ENCODE measurements at places on chromosomes 5 and 9.

DNA sequence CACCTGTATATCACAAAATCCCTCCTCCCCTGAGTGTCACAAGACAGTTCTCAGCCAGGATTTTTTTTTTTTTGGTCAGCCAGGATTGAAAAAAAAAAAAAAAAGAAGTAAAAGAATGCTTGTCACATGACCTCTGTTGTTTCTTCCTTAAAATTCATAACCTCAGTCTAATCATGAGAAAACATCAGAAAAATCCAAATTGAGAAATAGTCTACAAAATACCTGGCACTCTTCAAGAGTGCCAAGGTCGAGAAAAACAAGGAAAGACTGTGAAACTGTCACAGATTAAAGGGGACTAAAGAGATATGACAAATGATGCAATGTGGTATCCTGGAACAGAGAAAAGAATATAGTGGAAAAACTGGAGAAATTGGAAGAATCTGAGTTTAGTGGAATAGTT, 58.5 kb upstream of the SUB1 start:
- no peak for DNase-seq

- peak; percentile 24 for DNase-seq
These were observed 84.0 kb downstream of the ZFAND5 start for GRCh38 chr9:72280913-72281500.

GRCh38 chr5:82397741-82398320, 119.7 kb upstream of the RPS23 start:
- DNase-seq = no peak

DNA sequence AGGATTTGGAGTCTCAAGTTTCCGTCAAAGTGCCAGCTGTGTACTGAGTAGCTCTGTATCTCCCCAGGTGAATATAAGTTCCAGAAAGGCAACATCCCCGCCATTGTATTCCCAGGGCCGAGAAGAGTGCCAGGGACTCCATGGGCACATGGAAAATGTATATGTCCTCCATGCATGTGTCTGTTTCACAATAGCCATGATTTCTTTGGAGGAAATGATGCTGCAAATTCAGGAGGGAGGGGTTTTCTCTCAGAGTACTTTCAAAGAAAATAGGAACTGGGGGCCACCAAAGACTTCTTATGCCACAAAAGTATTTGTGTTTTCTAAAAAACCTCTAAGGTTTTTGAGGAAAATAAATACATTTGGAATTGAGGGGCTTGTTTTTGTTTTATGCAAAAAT, 524.6 kb downstream of the BNC2 start:
- DNase-seq = no peak

- DNase-seq = no peak
These were observed 517.0 kb downstream of the CCDC171 start for GRCh38 chr9:16069671-16070454.

- DNase-seq = no peak
These were observed 193.9 kb downstream of the MEF2C start for GRCh38 chr5:88688984-88689667.

DNA sequence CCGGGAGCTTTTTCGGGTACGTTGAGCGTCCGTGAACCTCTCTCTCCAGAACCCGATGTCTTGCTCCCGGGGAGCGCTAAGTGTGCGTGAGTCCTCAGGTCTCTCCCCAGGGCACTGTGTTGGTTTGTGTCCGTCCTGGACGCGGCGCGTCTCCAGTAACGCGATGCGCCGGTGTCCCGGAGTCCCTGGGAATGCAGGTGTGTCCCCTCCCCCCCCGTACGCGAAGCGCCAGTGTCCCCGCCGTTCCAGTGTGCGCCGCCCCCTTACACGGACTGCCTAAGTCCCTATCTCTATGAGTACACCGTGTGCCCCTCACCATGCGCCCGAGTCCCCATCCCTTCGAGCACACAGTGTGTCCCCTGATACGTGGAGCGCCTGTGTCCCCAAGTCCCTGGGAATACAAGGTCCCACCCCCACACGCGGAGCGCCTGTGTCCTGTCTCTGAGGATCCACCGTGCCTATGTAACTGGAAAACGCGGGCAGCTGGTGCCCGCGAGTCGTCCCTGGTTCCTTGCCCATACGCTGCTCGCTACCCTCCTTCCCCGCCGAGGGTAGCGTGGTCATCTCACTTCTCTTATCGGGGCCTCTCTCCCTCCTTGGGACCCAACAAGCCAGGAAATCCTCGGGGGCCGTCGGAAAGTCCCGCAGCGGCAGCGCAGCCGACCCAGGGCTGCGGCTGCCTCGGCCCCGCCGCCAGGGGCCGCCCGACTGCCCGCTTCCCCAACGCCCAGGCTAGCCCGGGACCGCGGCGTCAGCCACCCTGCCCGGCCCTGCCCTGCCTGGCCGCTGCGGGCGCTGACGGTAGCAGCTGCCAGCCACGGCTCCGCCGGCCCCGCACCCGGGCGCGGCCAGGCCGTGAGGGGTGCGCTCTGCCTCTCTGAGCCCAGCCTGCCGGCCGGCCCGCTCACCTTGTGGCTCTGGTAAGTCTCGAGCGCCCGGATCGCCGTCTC, 709 bp downstream of the ELL2 start:
- peak; percentile 58 for DNase-seq

GRCh38 chr5:79563247-79563590, 49.0 kb upstream of the TENT2 start:
- DNase-seq = no peak

DNA sequence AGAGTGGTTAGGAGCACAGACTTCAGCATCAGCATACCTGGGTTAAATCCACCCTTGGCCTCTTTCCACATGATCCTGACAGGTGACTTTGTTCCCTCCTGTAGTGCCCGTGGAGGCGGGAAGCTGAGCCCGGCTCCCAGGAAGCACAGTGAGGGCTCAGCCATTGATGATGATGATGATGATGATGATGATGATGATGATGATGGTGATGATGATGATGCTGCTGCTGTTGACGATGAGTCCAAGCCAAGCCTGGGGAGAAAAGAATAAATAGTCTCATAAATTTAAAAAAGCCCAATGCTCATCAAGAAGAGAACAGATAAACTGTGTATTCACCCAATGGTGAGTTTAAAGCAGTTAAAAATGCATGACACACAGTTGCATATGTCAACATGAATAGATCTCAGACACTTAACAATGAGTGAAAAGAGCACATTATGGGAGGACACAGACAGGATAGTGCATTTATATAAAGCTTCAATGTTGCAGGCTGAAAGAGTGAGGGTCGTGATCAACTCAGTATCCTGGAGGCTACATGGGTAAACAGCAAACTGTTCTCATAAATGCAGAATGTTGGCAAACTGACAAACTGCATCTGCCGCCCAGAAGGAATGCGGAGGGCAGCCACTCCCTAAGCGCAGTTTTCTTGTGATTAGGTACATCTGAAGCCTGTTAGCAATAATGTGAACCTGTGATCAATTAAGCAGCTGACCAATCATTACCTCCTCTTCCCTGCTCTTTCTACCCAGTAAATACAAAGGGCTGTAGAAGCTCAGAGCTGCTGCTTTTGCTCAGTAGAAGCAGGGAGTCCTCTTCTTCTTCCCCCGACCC, 11.7 kb upstream of the CFAP157 start:
- DNase-seq = no peak
